ENCODE measurements at places on chromosomes 5 and 9.

- no peak overlapping the region for H3K4me3 ChIP-seq
- no peak for DNase-seq
- no peaks in the 10 kb centered on the region for H3K4me1 ChIP-seq
These were observed 476.6 kb upstream of the SGCD start for GRCh38 chr5:155850370-155850769.

DNA sequence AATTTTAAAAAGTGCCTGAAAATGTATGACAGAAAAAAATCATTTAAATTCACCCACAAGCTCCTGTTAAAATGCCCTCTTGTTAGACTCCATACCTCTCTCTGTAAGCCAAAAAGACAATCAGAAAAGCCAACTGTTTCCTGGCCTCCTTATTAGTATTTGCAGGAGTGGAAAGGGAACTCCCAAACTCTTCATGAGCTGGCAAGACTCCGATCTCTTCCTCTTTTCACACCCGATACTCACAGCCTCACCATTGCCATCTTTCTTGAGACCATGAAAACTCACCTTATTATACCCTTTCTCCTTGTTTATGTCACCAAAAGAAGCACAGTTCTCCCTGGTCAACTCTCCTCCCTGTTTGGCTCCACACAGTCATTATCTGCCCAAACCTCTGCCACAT, 197.8 kb downstream of the DMAC1 start:
- H3K27me3 ChIP-seq: no peaks in the 10 kb centered on the region
- no peaks in the 10 kb centered on the region for H3K36me3 ChIP-seq
- no peaks in the 10 kb centered on the region for H3K4me1 ChIP-seq
- DNase-seq: no peak
- no peak overlapping the region for H3K27ac ChIP-seq

DNA sequence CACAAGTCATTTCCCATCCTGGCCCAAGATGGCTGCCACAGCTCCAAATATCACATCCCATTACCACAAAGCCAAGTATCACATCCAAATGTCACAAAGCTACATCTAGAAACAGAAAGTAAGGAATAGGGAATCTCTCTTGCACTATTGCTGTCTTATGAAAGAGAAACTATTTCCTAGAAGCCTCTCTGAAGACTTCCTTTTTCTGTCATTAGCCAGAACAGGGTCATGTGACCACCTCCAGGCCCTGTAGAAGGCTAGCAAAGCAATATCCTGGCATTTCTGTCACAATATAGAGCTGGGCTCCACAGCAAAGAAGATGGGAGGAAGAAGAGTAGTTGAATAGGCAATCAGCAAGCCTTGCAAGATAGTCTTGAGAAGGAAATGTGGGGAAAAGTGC, 99.2 kb downstream of the SH3TC2 start:
- H3K27ac ChIP-seq: no peak overlapping the region
- DNase-seq: no peak
- no peaks in the 10 kb centered on the region for H3K36me3 ChIP-seq

DNA sequence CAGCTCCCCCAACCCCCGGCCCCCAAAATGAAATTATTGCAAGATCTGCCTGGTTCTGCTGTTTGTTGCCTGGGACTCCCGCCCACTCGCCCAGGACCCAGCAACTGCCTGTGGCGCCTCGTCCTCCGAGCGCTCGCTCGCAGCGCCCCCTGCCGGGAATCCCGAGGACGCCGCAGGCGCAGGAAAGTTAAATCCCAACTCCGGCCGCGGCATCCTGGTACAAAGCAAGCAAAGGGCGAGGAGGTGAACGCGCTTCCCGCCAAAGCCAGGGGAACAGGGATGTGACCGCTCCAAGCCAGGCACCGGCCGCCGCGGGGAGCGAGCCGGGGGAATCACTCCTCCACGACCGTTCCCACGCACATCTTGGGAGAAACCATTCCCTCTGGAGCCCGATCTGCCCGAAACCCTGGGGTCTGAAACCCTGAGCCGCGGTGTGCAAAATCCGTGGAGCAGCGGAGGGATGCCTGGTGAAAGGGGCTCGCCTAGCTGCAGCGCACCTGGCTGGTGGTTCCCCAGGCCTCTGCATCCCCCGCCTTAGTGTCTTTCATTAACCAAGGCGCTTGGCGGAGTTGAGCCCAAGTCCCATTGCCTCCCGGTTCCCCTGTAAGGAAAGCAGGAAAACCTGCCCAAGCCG, 1.3 kb downstream of the SEMA5A start:
- DNase-seq: peak; percentile 74
- H3K27ac ChIP-seq: no peak overlapping the region
- H3K27me3 ChIP-seq: peaks cover 20% of the 10 kb centered on the region
- no peaks in the 10 kb centered on the region for H3K36me3 ChIP-seq

Data from activated CD4-positive, alpha-beta T cell treated with anti-CD3 and anti-CD28 coated beads for 36 hours (primary cell).